ENCODE measurements at places on chromosomes 3 and 15. TPM values are rescaled to one million over a fixed set of nuclear protein-coding genes. Genes with fewer than 3 reads are reported as not detected.

NR1I2 gene
- not detected for total RNA-seq

CASR gene
- total RNA-seq: not detected

TGM4 gene
- total RNA-seq: 0.18 TPM

RHOV gene
- 7.3 TPM for total RNA-seq

UBAP1L gene
- 0.61 TPM for total RNA-seq

HRG gene
- total RNA-seq: not detected

TICRR gene
- total RNA-seq: 11.9 TPM

SLC24A5 gene
- total RNA-seq: not detected

RETNLB gene
- not detected for total RNA-seq

RBPMS2 gene
- total RNA-seq: 6.1 TPM

CD200R1 gene
- 0.06 TPM for total RNA-seq

TJP1 gene
- 81.7 TPM for total RNA-seq

TLR9 gene
- total RNA-seq: 0.09 TPM

RARB gene
- 7.6 TPM for total RNA-seq

B2M gene
- total RNA-seq: 419 TPM

SNTN gene
- not detected for total RNA-seq

MESP2 gene
- 0.30 TPM for total RNA-seq

CLDN16 gene
- total RNA-seq: not detected

GABRG3 gene
- total RNA-seq: 0.29 TPM

AADAC gene
- 14.2 TPM for total RNA-seq

KIF15 gene
- 9.2 TPM for total RNA-seq

A4GNT gene
- total RNA-seq: not detected

PODXL2 gene
- 10.9 TPM for total RNA-seq

C2CD4A gene
- 0.19 TPM for total RNA-seq

GRIP2 gene
- total RNA-seq: 1.6 TPM

SATB1 gene
- not detected for total RNA-seq

GPR62 gene
- not detected for total RNA-seq

FBLN2 gene
- 2.1 TPM for total RNA-seq

FAM107A gene
- total RNA-seq: 0.13 TPM

GPR87 gene
- total RNA-seq: 2.1 TPM

APBA2 gene
- 16.3 TPM for total RNA-seq

CLDN18 gene
- not detected for total RNA-seq

PDCD6IP gene
- total RNA-seq: 164 TPM

MELTF gene
- 52.2 TPM for total RNA-seq

LRRC34 gene
- total RNA-seq: not detected

POPDC2 gene
- total RNA-seq: 0.50 TPM

TMIE gene
- 0.28 TPM for total RNA-seq

ERICH6 gene
- not detected for total RNA-seq

GP9 gene
- total RNA-seq: not detected

Data from A549 treated with GW870086 at 1 μM for 4 hours (cell line).